ENCODE measurements at places on chromosomes 5 and 9.

DNA sequence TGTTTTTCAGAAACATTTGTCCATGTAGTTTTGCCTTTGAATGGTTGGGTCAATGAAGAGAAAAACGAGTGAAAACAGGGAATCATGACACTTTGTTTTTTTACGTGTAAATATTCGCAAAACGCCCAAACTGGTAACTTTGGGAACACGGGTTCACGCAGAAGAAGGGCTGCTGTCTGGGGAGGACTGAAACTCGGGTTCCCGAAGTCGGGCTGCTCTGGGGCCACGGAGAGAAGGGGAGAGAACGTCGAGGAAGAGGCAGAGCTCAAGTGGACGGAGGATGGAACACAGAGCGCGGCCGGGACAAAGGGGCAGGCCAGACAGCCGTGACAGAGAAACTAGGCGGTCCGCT lies 478 bp upstream of the SETD9 start:
- DNase-seq: no peak

- DNase-seq: no peak
Observed at GRCh38 chr5:160461378-160461777, 39.7 kb downstream of the PTTG1 start.

GRCh38 chr5:4927097-4927496 lies 213.0 kb upstream of the ADAMTS16 start:
- no peak for DNase-seq

GRCh38 chr9:85594316-85594715 lies 147.4 kb downstream of the AGTPBP1 start:
- DNase-seq: no peak
